Activated naive CD8-positive, alpha-beta T cell treated with anti-CD3 and anti-CD28 coated beads for 36 hours (primary cell): ENCODE measurements at places on chromosomes 4 and X.
A peak's percentile ranks its signal among the peaks of the same experiment; 100 is the strongest.

DNA sequence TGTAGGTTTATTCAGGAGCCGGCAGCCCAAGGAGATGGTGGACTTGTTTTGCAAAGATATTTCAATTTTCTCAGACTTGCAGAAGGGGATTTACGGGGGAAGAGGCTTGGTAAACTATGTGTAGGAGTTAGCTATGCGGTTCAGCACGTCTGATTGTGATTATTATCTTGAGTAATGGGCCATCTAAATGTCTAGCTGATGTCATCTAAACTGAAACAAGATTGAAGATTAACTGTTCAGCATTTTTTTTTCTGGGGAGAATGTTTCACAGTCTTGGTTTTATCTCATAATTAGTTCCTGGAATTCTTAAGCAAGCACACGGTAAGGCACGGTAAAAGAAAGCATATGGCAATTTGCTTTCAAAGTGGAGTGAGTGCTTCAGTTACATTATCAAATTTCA lies 207.3 kb upstream of the CXorf51B start:
- no peaks in the 10 kb centered on the region for H3K27me3 ChIP-seq
- no peaks in the 10 kb centered on the region for H3K36me3 ChIP-seq
- DNase-seq = no peak
- no peak overlapping the region for H3K4me3 ChIP-seq

- peaks cover 16% of the 10 kb centered on the region for H3K4me1 ChIP-seq
- H3K36me3 ChIP-seq = peaks cover 1% of the 10 kb centered on the region
- peaks cover 5% of the 10 kb centered on the region for H3K27me3 ChIP-seq
These were observed 82.7 kb downstream of the RAPGEF2 start for GRCh38 chr4:159185591-159186023.

DNA sequence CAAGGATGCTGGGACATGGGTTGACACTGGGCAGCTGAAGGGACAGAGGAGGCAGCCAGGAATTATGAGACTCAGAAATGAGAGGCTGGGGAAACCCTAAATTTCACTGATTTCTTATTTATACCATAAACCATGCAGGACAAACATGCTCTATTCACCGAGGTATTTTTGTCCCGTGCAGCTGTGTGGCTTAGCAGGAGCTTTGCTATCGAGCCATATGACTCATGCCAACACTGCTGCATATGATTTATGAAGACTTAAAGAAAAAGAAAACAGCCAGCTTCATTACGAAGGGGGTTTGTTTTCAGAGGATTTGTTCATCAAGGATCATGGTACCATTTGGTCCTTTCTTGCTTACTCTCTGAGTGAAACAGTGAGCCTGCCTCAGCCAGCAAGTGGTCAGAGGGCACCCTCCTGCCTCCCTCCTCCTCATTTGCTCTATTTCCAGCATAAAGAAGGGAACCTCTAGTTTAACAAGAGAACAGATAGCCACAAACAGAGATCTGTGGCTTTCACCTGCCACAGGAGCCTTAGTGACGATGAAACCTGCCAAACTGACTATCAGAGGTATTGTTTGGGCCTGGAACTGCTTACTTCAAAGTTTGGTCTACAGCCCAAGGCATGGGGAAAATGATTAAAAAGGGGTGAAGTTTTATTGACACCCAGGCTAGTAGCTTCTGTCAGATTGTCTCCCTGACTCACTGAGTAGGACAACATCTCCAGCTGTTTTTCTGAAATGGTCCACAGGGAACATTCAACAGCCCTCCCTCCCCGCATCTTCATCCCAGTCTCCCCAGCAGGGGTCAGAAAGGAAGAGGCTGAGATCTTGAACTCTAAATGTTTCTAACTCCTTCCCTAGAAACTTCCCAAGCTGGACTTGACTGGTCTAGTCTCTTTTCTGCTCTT lies 80.1 kb upstream of the MAML3 start:
- H3K4me3 ChIP-seq = no peak overlapping the region
- H3K27ac ChIP-seq = peak overlapping the region; percentile 78
- H3K27me3 ChIP-seq = peaks cover 5% of the 10 kb centered on the region
- peaks cover 15% of the 10 kb centered on the region for H3K4me1 ChIP-seq
- no peaks in the 10 kb centered on the region for H3K36me3 ChIP-seq

GRCh38 chrX:101081231-101081630 lies 2.6 kb downstream of the TMEM35A start:
- peaks cover 20% of the 10 kb centered on the region for H3K27me3 ChIP-seq
- no peak for DNase-seq
- no peak overlapping the region for H3K27ac ChIP-seq
- no peaks in the 10 kb centered on the region for H3K36me3 ChIP-seq

DNA sequence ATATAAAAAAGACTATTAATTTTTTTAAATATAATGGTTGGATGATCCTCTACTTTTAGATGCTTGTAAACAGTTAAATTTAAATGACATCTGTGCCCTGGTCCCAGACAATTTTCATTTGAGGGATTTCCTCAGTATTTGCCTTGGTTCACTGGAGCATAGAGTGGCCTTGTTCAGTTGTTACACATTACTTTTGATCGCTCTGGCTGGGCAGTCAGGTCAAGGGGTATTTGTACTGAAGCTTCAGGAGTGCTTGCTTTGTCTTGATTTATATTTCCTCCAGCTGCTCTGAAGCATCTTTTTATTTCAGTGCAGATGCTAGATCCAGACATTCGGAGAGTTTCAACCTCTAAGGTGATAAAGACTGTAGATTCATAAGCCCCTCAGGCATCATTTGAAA lies 50.0 kb downstream of the COMMD8 start:
- H3K27ac ChIP-seq = no peak overlapping the region
- H3K4me1 ChIP-seq = no peaks in the 10 kb centered on the region
- no peaks in the 10 kb centered on the region for H3K36me3 ChIP-seq
- H3K4me3 ChIP-seq = no peak overlapping the region
- no peak for DNase-seq
- H3K27me3 ChIP-seq = peaks cover 4% of the 10 kb centered on the region

DNA sequence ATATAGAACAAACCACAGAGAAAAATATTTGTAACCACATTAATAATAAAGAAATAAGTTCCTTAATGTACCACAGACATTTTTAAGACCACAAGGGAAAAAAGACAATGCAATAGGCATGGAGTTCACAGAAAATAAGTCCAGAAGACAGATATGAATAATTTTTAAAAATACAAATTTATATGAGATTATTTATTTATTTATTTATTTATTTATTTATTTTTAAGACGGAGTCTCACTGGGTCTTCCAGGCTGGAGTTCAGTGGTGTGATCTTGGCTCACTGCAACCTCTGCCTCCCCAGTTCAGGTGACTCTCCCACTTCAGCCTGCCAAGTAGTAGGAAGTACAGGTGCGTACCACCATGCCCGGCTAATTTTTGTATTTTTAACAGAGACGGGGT lies 53.7 kb downstream of the THAP9 start:
- peaks cover 6% of the 10 kb centered on the region for H3K4me1 ChIP-seq
- no peak for DNase-seq
- H3K4me3 ChIP-seq = no peak overlapping the region
- no peak overlapping the region for H3K27ac ChIP-seq
- H3K36me3 ChIP-seq = peaks cover 12% of the 10 kb centered on the region

GRCh38 chr4:125368671-125369081 lies 53.9 kb downstream of the FAT4 start:
- H3K36me3 ChIP-seq = no peaks in the 10 kb centered on the region
- no peak overlapping the region for H3K27ac ChIP-seq
- no peaks in the 10 kb centered on the region for H3K4me1 ChIP-seq
- DNase-seq = no peak

DNA sequence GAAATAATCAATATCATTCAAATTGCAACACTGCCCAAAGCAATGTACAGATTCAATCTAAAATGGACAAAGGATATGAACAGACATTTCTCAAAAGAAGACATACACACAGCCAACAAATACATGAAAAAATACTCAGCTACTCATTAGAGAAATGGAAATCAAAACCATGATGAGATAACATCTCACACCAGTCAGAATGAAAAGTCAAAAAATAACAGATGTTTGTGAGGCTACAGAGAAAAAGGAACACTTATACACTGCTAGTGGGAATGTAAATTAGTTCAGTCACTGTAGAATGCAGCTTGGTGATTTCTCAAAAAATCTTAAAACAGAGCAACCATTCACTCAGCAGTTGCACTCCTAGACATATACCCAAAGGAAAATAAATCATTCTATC lies 205.2 kb downstream of the DKK2 start:
- DNase-seq = no peak
- H3K27ac ChIP-seq = no peak overlapping the region
- H3K4me3 ChIP-seq = no peak overlapping the region
- H3K27me3 ChIP-seq = no peaks in the 10 kb centered on the region
- H3K4me1 ChIP-seq = no peaks in the 10 kb centered on the region
- no peaks in the 10 kb centered on the region for H3K36me3 ChIP-seq

- no peak for DNase-seq
- H3K4me3 ChIP-seq = no peak overlapping the region
- H3K27me3 ChIP-seq = no peaks in the 10 kb centered on the region
- H3K4me1 ChIP-seq = no peaks in the 10 kb centered on the region
These were observed 104.3 kb downstream of the PARM1 start for GRCh38 chr4:75037252-75037651.

- no peaks in the 10 kb centered on the region for H3K4me1 ChIP-seq
- no peak for DNase-seq
- H3K27me3 ChIP-seq = peaks cover 8% of the 10 kb centered on the region
- H3K4me3 ChIP-seq = no peak overlapping the region
These were observed 143.1 kb downstream of the C4orf33 start for GRCh38 chr4:129239088-129239487.

- H3K4me1 ChIP-seq = no peaks in the 10 kb centered on the region
- H3K27me3 ChIP-seq = peaks cover 5% of the 10 kb centered on the region
- no peak for DNase-seq
- no peak overlapping the region for H3K4me3 ChIP-seq
These were observed 221.5 kb upstream of the FAM241A start for GRCh38 chr4:111923786-111924185.

DNA sequence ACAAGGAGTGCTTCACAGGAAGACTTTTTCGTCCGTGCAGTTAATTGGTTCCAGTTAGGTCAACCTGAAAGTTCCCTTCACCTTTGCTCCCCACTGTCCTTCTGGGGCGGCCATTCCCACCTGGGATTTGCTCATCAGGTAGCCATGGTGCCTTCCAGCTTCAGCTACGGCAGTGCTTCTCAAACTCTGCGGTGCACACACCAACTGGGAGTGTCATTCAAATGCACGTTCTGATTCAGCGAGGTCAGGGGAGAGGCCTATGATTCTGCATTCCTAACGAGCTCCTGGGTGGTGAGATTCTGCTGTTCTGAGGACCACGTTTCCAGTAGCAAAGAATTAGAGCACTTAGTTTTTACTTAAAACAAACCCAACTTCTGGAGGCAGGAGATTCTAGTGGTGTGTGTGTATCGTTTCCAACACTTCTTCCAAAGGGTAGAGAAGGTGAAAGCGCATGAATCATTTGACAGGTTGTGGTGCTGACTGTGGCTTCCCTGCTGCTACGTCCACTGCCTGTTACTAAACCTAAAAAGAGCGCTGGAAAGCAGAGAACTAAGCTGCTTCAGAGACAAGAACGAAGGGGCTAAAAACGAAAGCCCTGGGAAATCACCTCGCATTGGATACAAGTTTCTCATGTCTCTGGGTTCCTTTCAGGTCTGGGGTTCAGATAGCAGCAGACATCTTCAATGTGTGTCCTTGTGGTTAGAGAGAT lies 4.7 kb upstream of the HELT start:
- peaks cover 12% of the 10 kb centered on the region for H3K4me1 ChIP-seq
- H3K27ac ChIP-seq = no peak overlapping the region
- H3K4me3 ChIP-seq = no peak overlapping the region
- no peaks in the 10 kb centered on the region for H3K36me3 ChIP-seq
- DNase-seq = no peak

DNA sequence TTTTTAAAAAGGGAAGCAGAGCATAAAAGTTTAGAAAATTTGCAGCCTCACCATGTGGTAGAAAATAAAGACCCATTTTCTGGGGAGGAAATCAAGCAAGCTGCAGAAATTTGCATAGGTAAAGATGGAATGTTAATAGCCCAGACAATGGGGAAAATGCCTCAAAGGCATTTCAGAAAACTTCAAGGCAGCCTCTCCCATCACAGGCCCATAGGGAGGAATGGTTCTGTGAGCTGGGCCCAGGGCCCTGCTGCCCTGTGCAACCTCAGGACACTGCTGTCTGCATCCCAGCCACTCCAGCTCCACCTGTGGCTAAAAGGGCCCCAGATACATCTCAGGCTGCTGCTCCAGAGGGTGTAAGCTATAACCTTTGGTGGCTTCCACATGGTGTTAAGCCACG lies 137.9 kb downstream of the INPP4B start:
- peaks cover 20% of the 10 kb centered on the region for H3K36me3 ChIP-seq
- H3K4me1 ChIP-seq = peaks cover 19% of the 10 kb centered on the region
- no peak overlapping the region for H3K4me3 ChIP-seq
- DNase-seq = no peak
- H3K27ac ChIP-seq = peak overlapping the region; percentile 32

DNA sequence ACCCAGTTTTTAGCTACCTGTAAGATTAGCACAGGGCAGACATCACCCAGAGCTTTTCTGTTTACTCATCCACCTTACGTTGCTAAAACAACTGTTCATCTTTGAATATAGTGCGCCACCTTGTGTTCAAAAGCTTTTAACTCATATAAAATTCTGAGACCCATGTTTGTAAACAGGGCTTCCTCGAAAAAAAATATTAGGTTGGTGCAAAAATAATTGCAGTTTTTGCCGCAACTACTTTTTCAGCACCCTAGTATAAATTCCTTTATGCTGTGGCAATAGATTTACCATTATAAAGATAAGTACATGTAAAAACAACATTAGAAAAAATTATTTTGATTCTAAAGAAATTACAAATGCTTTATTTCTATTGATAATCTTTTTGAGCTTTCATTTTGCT lies 147.9 kb downstream of the LRBA start:
- no peaks in the 10 kb centered on the region for H3K27me3 ChIP-seq
- H3K4me3 ChIP-seq = no peak overlapping the region

DNA sequence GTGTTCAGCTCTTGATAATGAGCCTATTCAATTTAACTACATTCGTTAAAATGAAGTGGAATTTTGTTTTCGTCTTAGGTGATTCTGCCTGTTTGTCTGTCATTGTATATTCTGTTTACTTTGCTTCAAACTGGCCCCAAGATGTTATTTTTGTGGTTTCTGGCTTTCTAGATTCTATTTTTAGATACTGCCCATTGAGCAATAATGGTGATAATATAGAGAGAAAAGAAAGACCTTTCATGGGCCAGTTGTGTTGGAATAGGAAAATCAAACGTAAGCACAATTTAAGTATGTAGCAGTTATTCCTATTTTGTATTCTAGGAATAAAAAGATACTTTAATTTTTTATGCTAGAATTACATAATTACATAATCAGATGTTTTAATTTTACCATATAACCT lies 4.0 kb downstream of the CDKN2AIP start:
- peaks cover 32% of the 10 kb centered on the region for H3K4me1 ChIP-seq
- peaks cover 40% of the 10 kb centered on the region for H3K36me3 ChIP-seq
- peak overlapping the region; percentile 60 for H3K4me3 ChIP-seq
- H3K27ac ChIP-seq = no peak overlapping the region
- no peak for DNase-seq
